ENCODE measurements at places on chromosomes 13 and 19. TPM values are rescaled to one million over a fixed set of nuclear protein-coding genes. Genes with fewer than 3 reads are reported as not detected.
A peak's percentile ranks its signal among the peaks of the same experiment; 100 is the strongest.

GRCh38 chr13:40407567-40407966 is 258.9 kb downstream of the FOXO1 start:
- no peak for DNase-seq

GRCh38 chr13:37889102-37889501 is 19.5 kb upstream of the TRPC4 start:
- DNase-seq, result no peak

GRCh38 chr19:18090545-18091216 is 3.9 kb upstream of the IL12RB1 start:
- no peak for DNase-seq

GRCh38 chr19:48646001-48646721 is at the start of gene CA11:
TSS of gene CA11 (minus strand) at chr19:48646187. CDS start at chr19:48645632, 555 bp downstream.
- peak; percentile 71 for DNase-seq

DNA sequence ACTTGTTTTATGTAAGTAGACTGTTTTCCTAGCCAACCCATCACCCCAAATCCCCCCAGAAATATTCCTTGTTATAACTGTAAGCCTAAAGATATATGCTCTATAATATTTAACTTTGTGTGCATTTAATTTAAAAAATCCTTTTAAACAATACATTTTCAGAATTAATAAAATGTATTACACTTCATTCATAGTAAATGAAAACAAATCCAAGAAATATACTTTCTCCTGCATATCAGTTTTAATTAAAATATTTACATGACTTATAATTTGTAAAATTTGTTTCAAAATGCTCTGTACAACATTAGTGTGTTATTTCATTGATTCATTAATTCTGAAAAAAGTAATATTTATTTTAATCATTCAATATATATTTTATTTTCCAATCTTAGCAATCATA is 669.1 kb upstream of the PCDH20 start:
- no peak for DNase-seq

- no peak for DNase-seq
Measured at GRCh38 chr19:13309864-13310263, 159.7 kb downstream of the IER2 start.

DNA sequence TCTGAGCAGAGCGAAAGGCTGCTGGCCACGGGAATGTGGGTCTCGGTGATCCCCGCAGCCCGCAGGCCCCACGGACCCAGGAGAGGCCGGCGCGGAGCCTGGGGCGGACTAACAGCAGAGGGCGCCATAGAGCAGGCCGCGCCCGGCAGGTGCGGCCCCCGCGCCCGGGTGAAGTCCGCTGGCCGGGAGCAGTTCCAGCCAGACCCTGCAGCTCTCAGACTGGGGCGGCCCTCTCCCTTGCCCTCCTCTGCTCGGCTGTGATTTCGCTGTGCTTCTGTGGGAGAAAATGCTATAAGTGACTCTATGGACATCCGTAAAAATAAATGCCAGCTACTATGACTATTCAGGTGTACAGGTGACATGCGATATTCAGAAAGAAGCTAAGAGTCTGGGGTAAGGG is 37.7 kb downstream of the GSX1 start:
- DNase-seq, result no peak

GRCh38 chr13:84946192-84946591 is 853.0 kb downstream of the SLITRK6 start:
- DNase-seq, result peak; percentile 46

DNA sequence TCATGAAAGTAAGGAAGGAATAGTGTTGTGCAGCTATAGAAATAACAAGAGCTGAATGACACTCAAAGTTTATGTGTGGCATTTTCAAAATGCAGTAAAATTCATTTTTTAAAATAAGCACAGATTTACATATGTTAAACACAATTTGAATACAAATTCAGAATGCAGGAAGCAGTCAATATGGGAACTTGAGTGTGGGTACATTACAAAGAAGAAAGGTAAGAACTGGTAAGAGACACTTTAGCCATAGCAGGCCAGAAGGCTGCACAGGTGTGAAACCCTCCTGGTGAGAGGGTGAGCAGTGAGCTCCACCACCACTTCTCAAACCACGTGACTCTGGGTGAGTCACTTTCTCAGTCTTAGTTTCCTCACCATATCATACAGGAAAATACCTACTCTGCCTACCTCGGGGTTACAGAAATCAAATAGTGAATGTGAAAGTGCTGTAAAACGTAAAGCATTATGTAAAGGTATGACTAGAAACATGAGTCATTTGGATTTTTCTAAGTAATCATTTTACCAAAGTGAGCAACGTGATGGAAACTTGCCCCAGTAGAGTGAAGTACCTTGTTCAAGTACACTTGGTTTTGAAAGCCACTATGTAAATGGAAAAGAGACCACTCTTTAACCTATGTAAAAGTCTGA is 40.5 kb downstream of the USP12 start:
- DNase-seq, result peak; percentile 95

DNA sequence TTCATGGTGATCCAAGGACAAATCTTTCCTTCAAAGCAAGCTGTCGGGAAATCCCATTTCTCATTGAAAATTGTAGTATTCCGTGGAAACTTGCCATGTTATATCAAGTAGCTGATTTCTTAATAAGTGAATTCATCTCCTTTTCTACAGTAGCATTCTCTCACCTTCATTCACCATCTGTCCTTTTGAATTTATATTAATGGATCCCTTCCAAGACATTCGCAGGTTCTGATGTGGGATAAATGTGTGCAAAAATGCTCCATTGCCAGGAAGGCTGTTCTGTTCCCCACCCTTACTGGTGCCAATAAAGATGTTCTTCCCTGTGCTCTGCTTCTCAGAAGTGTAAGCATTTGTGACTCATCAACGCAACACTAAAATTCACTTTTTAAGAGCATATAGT is 36.2 kb downstream of the AMER2 start:
- no peak for DNase-seq

Gene PLVAP
- not detected for total RNA-seq

Gene PRSS57
- not detected for total RNA-seq

Gene PCDH20
- not detected for total RNA-seq

Gene ZIK1
- total RNA-seq, result 8.9 TPM

Gene CDC42EP5
- total RNA-seq, result 32.1 TPM

Gene DLL3
- 2.0 TPM for total RNA-seq

Gene RFPL4AL1
- not detected for total RNA-seq

Gene TNNI3
- 5.4 TPM for total RNA-seq

Gene MIER2
- total RNA-seq, result 27.8 TPM

All from foreskin keratinocyte (primary cell).